Articular chondrocyte of knee joint (primary cell): ENCODE measurements at places on chromosomes 2 and 18. TPM values are rescaled to one million over a fixed set of nuclear protein-coding genes. Genes with fewer than 3 reads are reported as not detected.

The DCDC2C gene
- total RNA-seq = not detected in 2 replicates

The PSMA8 gene
- total RNA-seq = not detected in 2 replicates

The MFSD6 gene
- total RNA-seq = 3.9 and 8.9 TPM in 2 replicates

The YES1 gene
- total RNA-seq = 85.0 and 91.3 TPM in 2 replicates

The DYNAP gene
- not detected in 2 replicates for total RNA-seq

The UBXN2A gene
- total RNA-seq = 17.1 and 19.5 TPM in 2 replicates

The NAB1 gene
- total RNA-seq = 50.0 and 60.5 TPM in 2 replicates

The IL37 gene
- total RNA-seq = not detected in 2 replicates

The AMER3 gene
- not detected in 2 replicates for total RNA-seq
